ENCODE measurements at places on chromosomes 1 and 21.

DNA sequence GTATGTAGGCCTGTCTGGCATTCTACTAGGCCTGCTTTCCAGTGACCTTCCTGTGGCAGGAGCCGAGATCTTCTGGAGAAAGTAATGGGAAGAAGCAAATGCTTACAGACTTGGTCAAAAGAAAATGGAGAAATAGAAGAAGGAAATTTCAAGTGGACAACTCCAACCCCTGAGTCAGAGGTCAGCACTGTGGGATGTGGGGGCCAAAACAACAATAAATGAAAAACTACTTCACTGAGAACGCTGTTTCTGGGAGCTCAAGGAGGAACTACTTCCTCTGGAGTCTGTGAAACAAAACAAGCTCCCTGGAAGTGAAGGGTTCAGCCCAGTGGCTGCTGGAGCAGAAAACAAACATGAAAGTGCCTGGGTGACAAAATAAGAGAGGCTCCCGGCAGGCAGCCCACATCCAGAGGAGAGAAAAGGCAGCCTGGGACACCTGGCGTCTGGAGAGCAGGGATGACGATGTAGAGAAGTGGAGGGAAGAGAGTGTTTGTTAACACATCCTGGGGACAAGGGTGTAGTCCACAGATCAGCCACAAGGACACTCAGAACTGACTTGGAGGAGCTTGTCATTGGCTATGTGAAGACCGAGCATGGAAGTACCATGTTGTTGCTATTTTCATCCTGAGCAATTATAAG is 355.2 kb downstream of the SMYD3 start:
- no peak for DNase-seq

GRCh38 chr1:150397392-150398032 is 33.6 kb downstream of the RPRD2 start:
- DNase-seq: no peak

- DNase-seq: no peak
Measured at GRCh38 chr21:29423099-29423870, 124.6 kb downstream of the BACH1 start.

GRCh38 chr1:22428672-22429071 is 23.0 kb upstream of the ZBTB40 start:
- DNase-seq: no peak

DNA sequence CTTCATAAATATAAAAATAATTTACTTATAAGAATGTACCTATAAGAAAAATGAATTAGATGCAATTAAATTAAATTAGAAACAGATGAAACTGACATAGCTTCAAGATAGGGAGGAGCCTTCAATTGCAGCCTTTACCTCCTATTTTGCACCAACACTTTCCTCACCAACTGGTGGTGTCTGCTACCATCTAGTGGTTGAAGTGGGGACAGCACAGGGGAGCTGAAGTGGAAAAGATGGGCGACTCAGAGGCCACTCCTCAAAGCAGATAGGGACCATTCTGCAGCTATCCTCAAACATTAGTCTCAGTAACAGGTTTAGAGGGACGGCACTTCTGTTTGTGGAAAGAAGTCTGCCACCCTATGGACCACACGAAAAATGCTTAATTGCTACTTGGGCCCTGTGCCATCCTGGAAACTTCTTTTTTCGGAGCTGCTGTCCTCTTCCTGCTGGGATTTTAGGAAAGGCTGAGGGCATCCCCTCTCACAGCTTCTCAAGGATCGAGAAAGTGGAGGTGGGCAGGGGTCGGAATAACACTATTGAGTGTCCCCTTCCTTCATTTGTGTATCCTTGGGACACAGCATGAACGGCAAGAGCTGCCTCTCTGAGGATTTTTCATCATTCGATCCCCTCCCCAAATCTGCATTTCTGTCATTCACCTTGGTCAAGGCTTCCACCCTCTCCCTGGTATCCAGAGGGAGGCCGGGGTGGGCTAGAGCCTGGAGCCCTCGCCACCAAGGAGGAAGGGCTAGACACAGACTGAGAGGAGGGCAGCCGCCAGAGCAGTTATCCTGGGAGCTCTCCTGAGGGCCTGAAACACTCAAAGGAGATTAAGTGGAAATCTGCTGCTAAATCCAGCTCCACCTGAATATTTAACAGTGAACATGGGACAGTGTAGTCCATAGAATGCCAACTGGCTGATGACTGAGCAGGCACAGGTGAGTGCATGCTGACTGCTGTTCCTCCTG is 9.6 kb downstream of the PROK1 start:
- DNase-seq: peak; percentile 80

All from type B pancreatic cell (in vitro differentiated cells).